ENCODE measurements at places on chromosomes 7 and 10.

GRCh38 chr10:118583611-118584010 is 11.8 kb downstream of the PRLHR start:
- no peak for DNase-seq

DNA sequence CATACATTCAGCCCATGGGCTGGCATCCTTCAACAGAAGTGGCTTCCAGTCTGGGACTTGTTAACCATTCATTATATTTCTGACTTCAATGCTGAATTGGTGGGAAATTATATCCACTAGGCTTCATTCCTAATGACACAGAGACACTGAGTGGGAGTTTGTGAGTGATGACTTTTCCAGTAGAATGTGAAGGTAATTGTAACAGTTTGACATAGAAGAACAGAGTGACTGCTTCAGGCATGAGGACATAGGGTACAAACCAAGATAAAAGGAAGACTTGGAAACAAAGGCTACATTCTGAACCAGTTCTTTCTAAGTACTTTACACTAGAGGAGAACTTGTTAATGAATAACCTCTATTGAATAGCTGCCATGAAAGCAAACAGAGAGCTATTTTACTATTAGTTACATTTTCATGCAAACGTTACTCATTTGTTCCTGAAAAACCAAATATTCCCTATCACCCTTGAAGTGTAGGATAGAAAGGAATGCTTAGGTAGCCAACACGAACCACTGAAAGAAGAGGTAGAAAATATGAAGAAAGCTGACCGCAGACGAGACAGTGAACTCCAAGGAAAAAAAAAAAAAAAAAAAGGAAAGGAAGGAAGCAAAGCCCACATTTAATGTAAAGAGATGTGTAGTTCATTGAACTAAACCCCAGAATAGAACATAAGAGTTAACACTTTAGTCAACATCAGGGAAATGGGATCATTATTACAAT is 237.0 kb upstream of the SEMA3C start:
- no peak for DNase-seq

GRCh38 chr10:124225029-124225466 is 131.7 kb upstream of the CHST15 start:
- no peak for DNase-seq

DNA sequence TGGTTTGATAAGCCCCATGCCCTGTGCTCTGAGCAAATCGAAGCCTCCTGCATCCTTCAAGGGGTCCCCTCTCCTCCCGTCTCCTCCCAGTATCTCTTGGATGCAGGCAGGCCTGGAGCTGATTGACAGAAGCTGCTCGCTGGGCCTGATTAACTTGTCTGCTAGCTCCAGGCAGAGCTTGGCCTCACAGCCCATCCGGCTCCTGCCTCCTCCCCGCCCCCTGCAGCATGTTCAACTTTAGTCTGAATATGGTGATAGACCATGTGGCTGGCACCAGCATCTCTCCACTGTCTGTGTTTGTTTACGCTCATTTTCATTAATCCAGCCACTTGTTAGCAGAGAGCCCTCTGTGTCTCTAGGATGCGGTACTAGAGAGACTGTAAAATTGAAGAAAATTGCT is 432.2 kb downstream of the DPP6 start:
- no peak for DNase-seq

DNA sequence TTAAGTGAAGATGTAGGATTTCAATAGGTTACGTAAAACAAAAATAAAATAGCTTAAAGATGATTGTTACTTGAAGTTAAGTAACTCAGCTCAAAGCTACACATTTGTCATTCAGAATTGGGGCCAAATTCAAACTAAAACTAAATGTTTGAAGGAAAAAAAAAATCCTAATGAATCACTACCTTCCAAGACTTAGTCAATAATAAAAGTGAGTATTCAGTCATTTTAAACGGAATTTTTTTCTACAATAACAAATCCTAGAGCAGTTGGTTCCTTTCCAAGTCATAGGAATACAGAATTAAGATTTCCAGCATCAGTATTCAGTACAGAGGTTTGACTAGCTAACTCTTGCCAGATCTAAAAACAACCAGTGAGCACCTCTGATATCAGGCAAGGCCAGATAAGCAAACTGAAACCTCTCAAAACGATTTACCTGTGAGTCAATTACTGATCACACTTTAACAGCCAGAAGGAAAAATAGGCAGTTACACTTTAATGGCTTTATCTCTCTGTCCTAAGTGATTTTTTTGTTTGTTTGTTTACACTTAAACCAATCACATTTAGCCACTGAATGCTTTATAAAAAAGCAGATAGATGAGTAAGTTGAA is 669.8 kb upstream of the ANKRD30A start:
- DNase-seq, result no peak

- DNase-seq, result peak; percentile 25
Measured at GRCh38 chr7:92737706-92738105, 98.7 kb downstream of the CDK6 start.

DNA sequence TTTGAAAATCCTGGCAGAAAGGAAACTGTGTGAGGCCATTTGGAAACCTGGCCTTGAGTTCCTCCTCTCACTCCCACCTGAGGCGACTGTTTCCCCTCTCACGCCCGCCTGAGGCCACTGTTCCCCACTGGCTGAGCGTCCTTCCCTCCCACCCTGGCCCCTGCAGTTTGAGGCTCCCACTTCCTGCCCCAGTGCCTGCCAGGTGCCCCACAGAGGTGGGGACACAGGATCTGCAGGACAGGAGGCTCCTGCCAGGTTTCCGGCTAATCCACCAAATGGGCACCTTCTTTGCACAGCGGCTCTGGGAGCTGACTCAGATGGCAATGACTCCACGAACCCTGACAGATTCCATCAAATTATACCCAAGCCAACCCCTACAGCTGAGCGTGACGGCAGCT is 24.3 kb upstream of the LARP4B start:
- DNase-seq, result no peak

GRCh38 chr10:51371743-51372142 is 297.5 kb downstream of the PRKG1 start:
- DNase-seq, result no peak

- no peak for DNase-seq
Measured at GRCh38 chr7:79927116-79927515, 207.5 kb upstream of the GNAI1 start.

- no peak for DNase-seq
Measured at GRCh38 chr7:11638011-11638774, 193.8 kb downstream of the THSD7A start.

DNA sequence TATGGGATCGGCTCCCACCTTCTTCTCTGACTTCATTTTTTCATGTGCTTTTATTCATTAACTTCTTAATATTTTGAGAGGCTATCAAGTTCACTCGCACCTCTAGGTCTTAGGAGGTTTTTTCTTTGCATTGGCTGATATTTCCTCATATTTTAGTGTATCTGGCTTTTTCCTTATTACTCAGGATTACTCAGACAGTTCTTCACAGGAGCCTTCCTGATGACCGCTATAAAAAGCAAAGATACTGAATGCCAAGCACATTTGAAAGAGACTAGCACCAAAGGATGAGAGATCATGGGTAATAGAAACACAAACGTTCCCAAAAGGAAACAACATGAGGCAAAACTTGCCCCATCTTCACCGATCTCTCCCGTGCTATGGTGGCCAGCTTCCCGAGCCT is 409.2 kb upstream of the KLF6 start:
- DNase-seq, result no peak

- DNase-seq, result no peak
Measured at GRCh38 chr10:45265996-45266395, 49.4 kb downstream of the OR13A1 start.

DNA sequence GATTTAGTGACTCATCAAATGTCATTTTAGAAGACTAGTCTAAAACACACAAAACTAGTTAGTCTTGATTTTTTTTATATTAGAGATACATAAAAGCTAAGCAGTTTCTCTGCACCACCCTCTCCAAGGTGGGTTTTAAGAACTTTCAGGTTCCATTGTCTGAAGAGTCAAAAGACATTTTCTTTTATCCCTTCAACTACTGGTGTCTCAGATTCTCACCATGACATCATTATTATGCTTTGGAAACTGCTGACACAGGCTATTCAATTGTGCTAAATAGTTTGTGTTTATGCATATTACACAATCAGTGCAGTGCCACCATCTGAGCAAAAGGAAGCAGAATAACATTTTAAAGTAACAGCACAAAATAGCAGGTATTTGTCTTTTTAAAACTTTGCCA is 52.2 kb downstream of the IGF2BP3 start:
- no peak for DNase-seq

DNA sequence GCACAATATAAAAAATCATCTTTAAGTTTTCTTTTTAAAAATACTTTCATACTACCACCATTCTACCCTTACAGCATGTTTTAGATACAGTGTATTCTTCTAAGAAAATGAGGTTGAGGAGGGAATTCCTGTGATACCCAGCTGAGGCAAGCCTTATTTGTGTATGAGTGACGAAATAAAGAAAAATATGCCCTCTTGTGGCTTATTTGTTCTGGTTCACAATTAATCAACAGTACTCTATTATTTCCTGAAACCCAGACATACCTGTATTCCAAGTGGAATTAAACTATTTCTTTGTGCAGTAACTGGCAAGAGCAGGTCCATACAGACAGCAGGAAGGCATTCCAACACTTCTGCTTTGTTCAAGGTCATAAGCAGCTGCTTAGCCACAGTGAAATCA is 4.5 kb upstream of the SEMA3D start:
- DNase-seq, result no peak

- no peak for DNase-seq
Measured at GRCh38 chr7:11620406-11621253, 211.4 kb downstream of the THSD7A start.

DNA sequence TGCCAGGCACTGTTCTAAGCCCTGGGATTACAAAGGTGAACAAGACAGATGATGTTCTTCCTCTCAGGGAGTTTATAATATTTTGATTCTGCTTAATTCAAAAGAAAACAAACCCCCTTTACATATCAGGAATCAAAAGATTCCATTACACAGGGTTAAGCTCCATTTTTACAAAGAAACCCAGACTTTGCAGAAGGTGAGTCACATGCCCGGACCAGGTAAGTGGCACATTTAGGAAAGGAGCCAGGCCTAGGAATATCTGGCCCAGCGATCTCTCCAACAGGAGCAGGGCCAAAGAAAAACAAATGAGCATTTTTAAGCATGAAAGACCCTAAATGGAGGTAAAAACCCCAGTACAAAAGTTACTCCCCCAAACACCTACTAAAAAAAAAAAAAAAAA is 1.1 kb downstream of the STN1 start:
- no peak for DNase-seq

DNA sequence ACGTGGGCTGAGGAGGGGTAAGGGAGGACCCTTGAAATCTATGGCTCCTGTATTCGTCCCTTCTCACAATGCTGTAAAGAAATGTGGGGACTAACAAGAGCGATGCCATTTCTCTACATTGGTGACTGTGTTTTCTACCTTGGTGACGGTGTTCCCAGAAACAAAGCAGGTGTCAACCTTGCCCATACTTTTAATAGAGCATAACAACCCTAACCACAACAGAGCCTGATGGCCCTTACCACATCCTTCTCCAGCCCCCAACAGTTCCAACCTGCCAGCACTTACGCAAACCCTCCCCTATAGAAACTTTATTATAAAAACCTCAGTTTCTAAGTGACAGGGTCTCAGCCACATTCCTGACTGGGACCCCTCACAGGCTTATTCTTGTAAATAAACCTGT is 28.2 kb upstream of the ADCYAP1R1 start:
- no peak for DNase-seq

GRCh38 chr7:36962367-36962766 is 238.1 kb upstream of the AOAH start:
- no peak for DNase-seq

GRCh38 chr10:188546-188945 is 53.3 kb downstream of the ZMYND11 start:
- DNase-seq, result no peak

GRCh38 chr10:85811405-85811804 is 555.2 kb downstream of the GRID1 start:
- no peak for DNase-seq

DNA sequence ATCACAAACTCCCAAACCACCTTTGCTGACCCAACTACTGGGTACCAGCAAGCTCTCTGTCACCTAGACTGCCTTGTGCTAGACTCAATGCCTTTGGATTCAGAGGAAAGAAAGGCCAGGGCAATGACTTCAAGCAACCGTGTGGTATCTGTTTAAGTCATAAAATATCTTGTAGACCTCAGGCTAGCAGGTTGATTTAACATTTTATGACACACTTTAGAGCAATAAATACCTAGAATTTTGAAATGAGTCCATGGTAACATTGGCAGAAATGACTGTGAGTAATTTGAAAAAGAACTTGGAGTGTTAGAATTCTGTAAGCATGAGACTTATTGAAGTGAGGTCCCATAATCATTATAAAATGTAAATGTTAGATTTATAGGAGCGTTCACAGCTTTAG is 87.2 kb downstream of the TWIST1 start:
- DNase-seq, result no peak

DNA sequence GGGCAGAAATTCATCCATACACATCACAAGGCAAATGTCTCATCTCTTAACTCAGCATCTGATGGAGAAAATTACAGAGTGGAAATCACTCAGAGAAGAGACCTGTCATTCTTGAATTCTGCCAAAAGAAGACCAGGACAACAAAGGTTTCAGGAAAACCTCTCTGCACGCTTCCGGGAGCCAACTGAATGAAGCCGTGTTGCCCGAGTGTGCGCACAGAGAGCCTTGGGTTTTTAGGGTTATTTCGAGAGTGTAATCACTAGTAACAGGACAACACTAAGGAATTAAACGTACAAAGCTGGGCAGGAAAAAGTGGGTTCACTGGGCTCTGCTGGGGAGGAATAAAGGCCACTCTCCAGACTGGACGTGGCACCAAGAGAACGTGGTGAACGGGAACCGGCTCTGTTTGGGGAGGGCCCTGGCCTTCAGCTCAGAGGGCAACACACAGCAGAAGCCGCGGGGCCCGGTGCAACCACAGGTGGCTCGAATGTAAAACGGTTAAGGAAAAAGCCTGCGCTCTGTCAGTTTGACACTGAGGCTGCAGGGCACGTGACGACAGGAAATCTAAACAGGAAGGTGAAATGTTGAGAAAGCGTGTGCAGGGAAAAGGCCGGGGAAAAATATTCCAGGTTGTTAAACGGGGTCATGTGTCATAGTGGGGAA is 331.5 kb downstream of the DNAJB6 start:
- DNase-seq, result no peak

DNA sequence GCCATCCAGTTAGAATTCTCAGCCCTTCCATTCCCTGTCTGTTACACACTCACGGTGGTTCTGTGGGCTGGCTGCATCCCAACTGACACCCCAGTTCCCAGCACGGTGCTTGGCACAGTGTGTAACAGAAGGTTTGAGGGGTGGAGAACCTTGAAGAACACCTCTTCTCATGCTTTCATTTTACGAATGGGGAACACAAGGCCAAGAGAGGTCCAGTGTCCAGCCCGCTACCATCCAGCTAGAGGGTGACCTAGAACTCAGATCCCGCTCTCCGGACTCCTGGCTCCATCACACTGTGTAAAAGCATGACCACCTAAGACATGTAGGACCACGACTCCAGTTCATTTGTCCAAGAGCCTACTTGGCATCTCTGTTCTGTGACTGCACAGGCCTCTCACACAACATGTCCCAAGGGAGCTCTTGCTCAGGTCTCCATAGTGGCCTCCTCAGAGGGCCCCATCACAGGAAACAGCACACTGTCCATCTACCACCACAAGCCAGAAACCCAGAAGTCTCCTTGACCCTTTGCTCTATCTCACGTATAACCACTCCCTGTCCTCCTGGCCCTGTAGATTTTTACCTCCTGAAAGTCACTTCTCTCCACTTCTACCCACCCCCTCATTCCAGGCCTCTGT is 2.8 kb upstream of the CDH23 start:
- no peak for DNase-seq

GRCh38 chr10:60101821-60102220 is 195.5 kb upstream of the CCDC6 start:
- DNase-seq, result no peak

Data from GM20000 (cell line).